Left colon (tissue), 2 donors: ENCODE measurements at places on chromosomes 16 and 17.

GRCh38 chr16:66652661-66653360 lies 43.7 kb downstream of the CMTM4 start:
- no peak for DNase-seq

DNA sequence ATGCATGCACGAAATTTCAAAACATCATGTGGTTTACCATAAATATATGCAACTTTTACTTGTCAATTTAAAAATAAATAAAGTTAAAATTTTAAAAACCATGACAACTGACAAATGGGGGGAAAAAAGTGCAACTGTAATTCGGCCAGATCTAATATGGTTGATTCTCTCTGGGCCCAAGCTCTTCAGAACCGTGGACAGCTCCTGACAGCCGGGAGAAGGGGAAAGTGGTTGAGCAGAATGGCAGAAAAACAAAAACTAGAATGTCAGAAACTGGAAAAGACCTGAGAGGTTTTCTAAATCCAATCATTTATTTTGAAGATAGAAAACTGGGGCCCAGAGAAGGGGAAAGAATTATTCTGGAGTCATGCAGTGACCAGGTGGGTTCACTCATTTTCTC lies 126.6 kb downstream of the TMEM132E start:
- peak; percentile 7 for DNase-seq

DNA sequence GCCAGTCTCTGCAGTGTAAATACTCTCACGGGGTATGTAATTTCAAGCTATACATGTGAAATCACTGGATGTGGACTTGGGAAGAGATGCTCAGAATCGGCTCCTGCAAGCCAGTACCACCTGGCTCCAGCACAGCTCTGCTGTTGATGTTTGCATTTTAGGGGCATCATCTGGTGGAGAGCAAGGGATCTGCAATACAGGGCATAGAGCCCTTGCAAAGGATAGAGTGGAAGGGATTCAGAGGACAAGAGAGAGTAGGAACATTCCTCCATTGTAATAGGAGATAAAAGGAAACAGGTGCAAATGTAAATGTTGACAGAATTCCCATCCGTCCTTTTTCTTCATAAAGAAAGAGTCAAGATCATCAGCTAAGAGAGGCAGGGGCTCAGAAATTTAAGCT lies 184.1 kb downstream of the PMP22 start:
- no peak for DNase-seq

DNA sequence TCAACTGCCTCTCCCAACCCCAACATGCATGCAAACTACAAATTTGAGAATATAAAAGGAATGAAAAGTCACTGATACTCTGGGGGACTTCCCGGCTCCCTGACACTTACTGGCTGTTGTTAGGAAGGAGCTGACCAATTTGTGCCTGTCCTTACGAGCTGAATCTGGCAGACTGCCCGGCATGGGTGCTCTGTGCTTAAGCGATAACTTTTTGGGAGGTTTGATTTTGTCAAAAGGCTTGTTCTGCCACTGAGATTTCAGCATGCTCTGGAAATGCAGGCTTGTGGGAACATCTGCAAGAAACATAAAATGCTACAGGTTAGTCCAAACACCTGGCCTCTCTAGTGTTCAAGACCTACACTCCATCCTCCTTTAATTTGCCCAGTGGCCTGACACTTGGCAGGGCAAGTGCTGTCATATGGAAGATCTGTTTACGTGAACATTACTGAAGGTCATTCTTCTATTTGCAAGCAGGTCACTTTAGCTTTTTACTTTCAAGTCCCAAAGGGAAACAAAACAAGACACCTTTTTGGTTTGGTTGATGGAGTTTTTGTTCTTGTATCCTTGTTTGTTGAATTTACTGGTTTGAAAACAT lies 40.6 kb downstream of the STH start:
- no peak for DNase-seq

- peak; percentile 63 for DNase-seq
Measured at GRCh38 chr16:8946544-8946943, 17.2 kb downstream of the USP7 start.

DNA sequence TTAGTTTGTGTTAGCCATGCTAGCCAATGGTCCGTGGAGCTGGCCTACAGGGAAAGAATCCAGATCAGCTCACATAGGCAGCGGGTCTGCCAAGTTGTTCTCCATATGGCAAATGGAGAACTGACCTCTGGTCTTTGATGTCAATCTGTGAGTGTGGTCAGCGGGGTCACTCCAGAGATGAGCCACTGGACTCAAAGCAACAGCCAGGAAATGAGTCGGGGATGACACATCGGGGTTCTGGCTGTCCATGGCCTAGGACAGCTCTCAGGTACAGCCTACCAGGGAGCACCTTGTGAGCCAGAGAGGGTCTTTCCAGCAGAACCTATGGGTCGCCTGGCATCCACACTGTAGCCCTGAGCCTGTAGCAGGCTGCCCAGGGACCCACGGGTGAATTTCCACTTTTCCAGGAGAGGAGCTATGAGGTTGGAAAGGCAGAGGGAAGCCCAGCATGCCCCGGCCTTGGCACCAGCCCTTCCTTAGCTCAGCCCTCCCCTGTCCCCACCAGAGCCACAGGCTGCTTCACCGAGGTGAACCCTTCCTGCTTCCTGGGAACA lies 203.0 kb upstream of the TNRC6C start:
- DNase-seq, result no peak

DNA sequence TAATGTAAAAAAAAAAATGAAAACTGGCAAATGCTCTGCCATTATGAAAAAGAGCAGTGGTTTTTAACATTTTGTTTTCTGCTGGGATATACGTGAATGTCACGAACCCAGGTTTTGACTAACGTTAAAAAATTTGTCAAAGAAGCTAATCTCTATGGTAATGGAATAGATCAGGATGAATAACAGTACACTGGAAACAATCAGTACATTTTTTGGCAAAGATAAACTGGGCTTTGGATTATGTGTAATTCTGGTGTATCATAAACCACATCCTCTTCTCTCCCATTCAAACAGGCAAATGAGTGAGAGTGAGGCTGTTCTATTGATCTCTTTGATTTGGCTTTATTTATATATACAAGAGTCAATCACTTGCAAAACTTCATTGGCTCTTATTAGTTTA lies 207.0 kb upstream of the IRX3 start:
- no peak for DNase-seq

GRCh38 chr17:82305727-82306300 lies 11.6 kb downstream of the CD7 start:
- DNase-seq, result no peak

DNA sequence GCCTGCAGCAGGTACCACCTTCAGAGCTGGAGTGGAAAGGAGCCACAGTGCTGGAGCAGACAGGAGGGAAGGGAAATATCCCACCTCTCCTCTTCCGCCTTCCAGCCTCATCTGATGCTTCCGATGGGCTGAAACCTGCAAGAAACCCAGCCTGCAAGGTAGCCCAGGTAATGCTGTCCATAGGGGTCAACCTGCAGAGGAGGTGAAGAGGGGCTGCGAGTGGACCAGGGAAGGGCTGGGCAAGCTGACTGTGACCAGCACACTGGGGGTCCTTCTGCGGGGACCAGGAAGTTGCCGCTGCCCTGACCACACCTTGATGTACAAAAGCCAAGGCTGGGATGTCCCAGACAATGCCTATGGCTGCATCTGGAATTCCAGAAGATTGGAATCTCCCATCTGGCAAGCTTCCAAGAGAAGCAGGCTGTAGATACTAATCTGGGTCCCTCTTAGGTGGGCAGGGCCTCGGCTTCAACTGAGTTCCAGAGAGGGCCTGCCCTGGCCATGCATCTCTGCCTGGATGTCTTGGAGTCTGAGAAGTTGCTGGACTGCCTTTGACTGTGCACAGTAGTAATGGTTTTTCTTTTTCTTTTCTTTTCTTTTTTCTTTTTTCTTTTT lies 5.8 kb downstream of the FOXL1 start:
- no peak for DNase-seq

GRCh38 chr17:40707745-40708144 lies 4.2 kb upstream of the KRT24 start:
- DNase-seq, result no peak

DNA sequence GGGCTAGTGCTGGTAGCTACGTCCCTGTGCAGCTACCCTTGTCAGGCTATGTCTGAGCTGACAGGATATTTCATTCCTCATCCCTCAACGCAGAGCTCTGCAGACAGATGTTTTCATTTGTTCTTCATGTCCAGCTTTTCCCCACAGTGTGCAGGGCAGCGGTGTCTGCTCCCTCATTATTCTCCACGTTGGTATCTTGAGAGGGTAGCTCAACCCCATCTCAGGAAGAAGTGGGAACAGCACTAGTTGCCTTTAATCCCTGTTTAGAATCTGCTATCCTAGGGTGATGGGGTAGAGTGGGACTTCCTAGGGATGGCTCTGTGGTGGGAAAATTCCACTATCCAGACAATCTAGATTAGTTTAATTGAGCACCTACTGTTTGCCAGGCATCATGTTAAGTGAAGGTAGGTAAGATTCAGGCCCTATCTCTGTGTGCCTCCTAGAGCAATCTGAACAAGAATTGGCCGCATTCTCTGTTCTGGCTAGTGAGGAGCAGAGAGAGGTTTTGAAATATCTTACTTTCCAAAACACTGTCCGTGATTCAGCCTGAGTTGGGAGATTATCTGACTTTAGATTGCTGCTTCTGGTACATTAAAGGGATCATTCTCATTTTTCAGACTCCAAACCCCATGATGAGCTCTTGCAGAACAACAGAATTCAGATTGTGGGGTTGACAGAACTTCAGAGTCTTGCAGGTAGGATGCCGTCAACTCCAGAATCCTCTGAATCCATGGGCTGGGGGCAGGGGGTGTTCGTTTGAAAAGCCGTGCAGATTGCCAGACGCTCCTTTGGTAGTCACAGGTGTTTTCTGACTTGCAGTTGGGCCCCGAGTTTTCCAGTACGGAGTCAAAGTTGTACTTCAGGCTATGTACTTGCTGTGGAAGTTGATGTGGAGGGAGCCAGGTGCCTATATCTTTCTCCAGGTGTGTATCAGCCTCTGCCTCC lies 963 bp downstream of the ALG1 start:
- DNase-seq, result no peak

DNA sequence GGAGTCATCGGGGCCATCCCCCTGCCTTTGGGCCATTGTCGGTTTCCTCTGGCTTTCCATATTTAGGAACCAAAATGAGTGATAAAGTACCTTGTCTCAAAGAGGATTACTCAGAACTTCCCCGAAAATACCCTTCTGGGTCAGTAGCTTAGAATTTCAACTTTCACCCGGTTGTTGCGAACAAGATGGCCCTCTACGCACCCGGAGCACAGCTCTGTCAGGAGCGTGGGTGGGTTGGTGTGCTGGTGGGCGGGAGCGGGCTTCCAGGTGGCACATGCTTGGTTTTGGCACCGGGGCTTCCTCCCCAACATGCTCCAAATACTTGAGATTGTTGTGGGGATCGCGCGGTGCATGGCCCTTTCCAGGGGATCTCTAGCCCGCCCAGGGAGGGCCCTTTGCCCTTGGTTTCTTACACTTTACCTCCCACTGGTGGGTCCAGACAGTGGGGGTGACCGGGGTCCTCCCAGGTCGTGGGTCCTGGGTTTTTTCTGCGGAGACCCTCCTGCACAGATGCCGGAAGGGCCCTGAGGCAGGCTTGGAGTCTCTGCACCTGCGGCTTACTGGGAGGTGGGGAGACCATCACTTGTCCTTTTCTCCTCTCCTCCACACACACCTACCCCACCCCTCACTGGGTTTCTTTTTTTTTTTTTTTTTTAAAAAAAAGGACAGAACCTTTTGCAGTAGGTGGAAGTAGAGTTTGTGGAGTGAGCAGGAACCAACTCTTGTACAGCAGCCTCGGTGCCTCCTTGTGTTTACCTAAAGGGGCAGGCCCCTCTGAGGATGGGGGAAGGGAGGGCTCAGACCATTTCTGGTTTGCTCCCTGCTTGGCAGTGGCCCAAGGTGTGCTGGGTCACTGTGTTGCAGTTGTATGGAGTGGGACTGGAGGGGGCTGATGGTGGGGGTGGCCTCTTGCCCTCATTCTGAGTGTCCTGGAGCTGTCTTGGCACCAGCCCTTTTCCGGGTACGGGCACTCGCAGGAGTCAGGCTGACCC lies 142.1 kb downstream of the SEC14L1 start:
- DNase-seq, result peak; percentile 85

DNA sequence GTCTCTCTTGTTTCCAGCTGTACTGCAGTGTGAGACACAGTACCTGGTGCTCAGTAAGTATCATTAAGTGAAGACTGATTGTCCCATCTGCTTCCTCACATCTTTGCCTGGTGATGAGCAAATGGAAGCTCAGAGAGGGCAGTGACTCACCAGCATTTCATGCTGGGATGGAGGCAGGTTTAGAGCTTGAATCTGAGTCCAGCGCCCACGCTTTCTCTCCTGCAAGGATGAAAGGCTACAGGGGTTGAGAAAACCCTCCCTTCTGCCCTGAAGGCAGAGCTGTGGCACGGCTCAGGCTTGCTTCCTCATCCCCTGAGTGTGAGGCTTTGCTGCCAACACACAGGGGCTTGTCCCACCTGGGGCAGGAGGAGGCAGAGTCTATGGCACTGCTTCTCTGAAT lies 1.5 kb upstream of the RNF112 start:
- DNase-seq, result no peak

DNA sequence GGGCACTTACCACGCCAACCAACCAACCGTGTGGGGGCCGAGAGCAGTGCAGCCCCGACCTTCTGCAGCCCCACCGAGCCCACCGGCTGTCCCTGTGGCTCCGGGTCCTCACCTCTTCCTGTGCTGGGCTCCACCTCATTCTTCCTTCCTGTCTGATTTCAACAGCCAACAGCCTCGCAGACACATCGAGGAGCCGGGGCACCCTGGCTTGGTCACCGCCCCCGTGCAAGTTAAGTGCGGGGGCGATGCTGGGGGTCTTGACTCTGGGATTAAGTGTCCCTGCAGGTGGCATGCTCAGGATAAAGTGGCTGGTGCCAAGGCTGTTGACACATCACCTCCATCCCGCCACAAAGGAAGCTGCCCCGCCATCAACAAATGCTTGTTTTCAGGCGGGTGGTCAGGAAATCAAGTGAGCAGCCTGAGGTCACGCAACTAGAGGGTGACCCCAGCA lies at the start of gene NLRC3:
Gene NLRC3 (minus strand): TSS at position 102 of the 451 bp plus-strand sequence. CDS start 12,367 bp downstream, outside the sequence.
- DNase-seq, result peak; percentile 34
